Aorta (tissue), 5 donors: ENCODE measurements at places on chromosomes 12 and 14. TPM values are rescaled to one million over a fixed set of nuclear protein-coding genes. Genes with fewer than 3 reads are reported as not detected.

- no peaks in the 10 kb centered on the region for H3K4me1 ChIP-seq
- H3K27me3 ChIP-seq: no peaks in the 10 kb centered on the region
- no peak within 1 kb of the TSS for H3K4me3 ChIP-seq
- H3K27ac ChIP-seq: no peak within 1 kb of the TSS
- no peaks in the 10 kb centered on the region for H3K36me3 ChIP-seq
Observed at GRCh38 chr12:53207042-53207441, at the start of gene ITGB7. Gene ITGB7, minus strand, starts transcription at chr12:53207251. Its CDS starts 6,808 bp downstream, at chr12:53200443.

DNA sequence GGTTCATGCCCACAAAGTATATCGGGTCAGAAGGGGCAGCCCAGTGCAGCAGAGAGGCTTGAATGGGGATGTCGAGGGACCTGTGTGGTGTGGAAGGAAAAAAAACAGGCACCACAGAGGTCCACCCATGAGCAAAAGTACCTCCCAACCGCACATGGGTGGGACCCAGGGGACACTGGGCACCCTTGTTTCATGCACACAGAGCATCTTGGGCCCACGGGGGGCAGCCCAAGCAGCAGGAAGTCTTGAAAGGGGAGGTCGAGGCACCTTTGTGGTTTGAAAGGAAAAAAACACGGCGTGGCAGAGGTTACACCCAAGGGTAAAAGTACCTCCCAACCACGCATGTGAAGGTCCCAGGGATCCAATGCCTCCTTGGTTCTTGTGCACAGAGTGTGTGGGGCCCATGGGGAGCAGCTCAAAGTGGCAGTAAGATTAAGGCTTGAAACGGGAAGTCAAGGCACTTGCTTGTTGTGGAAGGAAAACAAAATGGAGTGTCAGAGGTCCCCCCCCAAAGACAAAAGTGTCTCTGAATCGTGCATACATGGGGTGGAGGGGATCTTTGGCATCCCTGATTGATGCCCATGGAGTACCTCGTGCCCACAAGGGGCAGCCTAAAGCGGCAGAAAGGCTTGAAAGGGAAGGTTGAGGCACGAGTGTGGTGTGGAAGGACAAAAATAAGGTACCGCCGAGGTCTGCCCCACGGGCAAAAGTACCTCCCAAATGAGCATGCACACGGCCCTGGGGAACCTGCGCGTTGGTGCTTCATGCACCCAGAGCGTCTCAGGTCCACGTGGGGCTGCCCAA, 575.5 kb downstream of the ALG10 start:
- DNase-seq: no peak
- H3K4me1 ChIP-seq: no peaks in the 10 kb centered on the region
- H3K27ac ChIP-seq: no peak overlapping the region
- H3K36me3 ChIP-seq: no peaks in the 10 kb centered on the region

DNA sequence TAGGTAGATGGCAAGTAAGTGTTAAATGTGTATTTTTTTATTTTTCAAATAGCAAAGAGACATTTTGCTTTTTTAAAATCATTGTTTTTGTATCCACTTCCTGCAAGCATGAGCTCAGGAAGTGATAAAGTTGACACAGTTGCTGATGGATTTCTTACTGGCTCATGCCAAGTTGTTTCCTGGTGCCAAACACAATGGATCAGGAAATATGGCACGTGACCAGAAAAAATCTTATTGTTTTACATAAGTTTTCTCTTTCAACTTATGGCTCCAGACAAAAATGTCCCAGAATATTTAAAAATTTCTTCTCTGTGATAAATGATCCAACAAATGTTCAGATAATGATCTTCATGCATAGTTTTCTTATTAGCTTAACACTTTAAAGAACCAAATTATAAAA, 1279.1 kb upstream of the FLRT2 start:
- no peaks in the 10 kb centered on the region for H3K36me3 ChIP-seq
- no peaks in the 10 kb centered on the region for H3K4me1 ChIP-seq
- no peak overlapping the region for H3K27ac ChIP-seq

Gene MGP
- total RNA-seq: 7,115 TPM

DNA sequence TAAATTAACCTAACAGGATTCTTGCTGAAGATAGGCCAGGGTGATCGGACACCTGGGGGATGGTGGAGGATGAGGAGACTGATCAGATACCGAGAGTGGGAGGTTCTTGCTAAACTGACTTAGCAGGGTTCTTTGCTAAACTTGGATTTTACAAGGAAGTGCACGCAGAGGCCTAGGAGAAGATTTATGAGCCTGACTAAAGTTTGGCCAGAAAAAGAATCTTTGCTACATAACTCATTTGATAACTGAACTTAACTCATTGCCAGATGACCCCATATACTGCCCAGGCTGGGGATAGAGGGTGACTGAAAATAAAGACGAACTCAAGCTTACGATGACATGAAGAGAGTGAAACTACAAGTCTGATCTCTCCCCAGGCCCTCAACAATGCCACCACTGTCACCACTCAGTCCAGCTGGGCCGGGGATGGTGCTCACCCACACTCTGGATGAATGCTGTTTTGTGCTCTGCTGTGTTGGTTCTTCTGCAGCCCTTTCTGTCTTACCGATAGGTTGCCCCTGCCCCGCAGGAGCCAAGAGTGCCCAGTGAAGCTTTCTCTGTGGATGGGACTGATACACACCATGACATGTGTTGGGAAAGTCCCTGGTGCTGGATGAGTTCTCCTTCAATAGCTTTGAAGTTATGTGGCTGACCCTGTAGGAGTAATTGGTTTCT, 29.0 kb downstream of the PPFIBP1 start:
- H3K4me1 ChIP-seq: peaks cover 15% of the 10 kb centered on the region
- H3K27me3 ChIP-seq: no peaks in the 10 kb centered on the region
- DNase-seq: no peak
- no peaks in the 10 kb centered on the region for H3K36me3 ChIP-seq

DNA sequence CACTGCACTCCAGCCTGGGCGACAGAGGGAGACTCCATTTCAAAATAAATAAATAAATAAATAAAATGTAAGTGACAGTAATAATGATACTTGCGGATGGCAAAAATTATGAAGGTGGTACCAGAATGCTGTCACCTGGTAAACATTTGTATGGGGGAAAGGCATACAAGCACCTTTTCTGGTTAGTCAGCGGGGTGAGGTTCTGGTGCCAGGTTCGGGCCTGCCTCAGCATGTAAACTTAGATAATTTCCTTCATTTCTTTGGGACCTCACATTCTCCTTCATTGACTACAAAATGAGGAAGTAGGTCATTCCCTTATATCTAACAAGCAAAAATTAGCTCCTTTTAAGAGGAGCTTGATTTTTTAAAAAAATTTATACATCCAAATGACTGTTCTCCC, 10.8 kb downstream of the VTI1B start:
- H3K4me3 ChIP-seq: no peak overlapping the region
- no peaks in the 10 kb centered on the region for H3K4me1 ChIP-seq
- H3K36me3 ChIP-seq: no peaks in the 10 kb centered on the region
- no peaks in the 10 kb centered on the region for H3K27me3 ChIP-seq

Gene RAD9B
- 2.2 TPM for total RNA-seq

DNA sequence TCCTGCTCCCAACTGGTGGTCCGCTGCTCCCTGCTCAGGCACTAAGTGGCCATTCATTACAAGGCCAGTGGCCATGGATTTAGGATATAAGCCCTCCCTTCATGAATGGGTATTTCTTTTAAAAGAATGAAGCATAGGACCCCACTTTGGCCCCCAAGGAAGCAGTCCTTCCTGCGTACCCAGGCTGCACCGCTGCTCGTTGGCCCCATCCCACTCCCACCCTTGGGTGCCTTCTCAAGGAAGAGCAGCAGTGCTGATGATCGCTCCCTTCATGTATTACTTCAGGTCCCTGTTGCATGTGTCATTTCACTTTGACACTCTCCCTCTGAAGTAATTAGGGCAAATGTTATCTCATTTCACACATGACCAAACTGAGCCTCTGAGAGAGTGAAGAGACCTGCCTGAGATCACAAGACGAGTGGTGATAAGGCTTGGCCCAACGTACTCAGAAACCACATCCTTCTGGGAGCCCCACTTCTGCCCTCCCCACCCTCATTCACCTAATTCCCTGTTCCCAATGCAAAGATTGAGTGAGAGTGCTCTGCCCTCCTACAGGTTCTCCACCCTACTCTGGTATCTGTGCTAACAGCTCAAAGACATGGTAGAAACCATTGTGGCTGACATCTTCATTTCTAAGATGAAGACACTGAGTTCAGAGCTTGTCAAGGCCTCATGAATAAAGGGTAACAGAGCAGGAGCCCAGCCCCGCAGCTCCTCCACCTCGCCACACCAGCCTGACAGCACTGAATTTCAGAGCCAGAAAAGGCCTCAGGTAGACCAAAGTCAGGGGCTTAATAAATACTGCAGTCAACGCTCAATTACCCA, 10.3 kb upstream of the KRT2 start:
- H3K27ac ChIP-seq: no peak overlapping the region
- H3K4me1 ChIP-seq: no peaks in the 10 kb centered on the region
- no peaks in the 10 kb centered on the region for H3K36me3 ChIP-seq
- DNase-seq: no peak

Gene MIP
- total RNA-seq: not detected

Gene AQP6
- not detected for total RNA-seq

DNA sequence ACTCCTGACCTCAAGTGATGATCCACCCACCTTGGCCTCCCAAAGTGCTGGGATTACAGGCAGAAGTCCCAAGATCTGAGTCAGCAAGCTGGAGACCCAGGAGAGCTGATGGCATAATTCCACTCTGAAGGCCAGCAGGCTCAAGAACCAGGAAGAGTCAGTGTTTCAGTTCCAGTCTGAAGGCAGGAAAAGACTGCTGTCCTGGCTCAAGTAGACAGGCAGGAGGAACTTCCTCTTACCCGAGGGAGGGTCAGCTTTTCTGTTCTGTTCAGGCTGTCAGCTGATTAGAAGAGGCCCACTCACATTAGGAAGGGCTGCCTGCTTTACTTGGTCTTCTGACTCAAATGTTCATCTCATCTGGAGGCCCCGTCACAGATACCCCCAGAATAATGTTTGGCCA, 206.0 kb upstream of the MYL2 start:
- no peak overlapping the region for H3K4me3 ChIP-seq
- H3K36me3 ChIP-seq: no peaks in the 10 kb centered on the region
- no peaks in the 10 kb centered on the region for H3K27me3 ChIP-seq

DNA sequence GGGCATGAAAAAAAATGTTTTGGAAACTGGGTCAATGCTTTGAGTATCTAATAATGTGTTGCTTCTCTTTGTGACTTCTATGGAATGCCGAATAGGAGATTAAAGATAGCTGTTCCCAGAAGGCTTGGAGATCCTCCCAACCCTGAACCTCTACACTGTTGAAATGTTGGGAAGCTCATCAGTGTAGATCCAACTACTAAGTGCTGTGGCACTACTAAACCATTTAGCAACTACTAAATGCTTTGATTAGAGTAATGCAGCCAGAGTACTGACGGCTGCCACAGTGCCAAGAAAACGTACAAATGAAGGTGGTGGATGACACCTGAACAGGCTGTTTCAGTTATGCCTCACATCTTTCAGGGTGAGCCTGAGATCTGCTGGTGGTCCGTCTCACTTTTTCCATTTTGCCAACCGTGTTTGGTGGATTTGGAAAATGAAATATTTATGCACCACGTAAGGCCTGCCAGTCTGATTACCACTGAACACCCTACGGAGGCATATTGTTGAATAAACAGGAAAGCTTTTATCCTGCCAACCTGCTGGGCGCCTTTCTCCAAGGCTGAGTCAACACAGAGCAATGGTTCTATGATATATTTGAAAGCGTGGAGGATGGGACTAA, 938.0 kb upstream of the FLRT2 start:
- no peaks in the 10 kb centered on the region for H3K36me3 ChIP-seq
- no peak overlapping the region for H3K27ac ChIP-seq
- H3K4me1 ChIP-seq: no peaks in the 10 kb centered on the region
- H3K27me3 ChIP-seq: no peaks in the 10 kb centered on the region
- no peak for DNase-seq

- no peaks in the 10 kb centered on the region for H3K4me1 ChIP-seq
- no peak overlapping the region for H3K4me3 ChIP-seq
- H3K27me3 ChIP-seq: no peaks in the 10 kb centered on the region
- DNase-seq: peak; percentile 87
Observed at GRCh38 chr12:57765003-57765697, 1.7 kb downstream of the CYP27B1 start.

GRCh38 chr12:25615119-25615518, 62.0 kb upstream of the LMNTD1 start:
- H3K36me3 ChIP-seq: no peaks in the 10 kb centered on the region
- no peaks in the 10 kb centered on the region for H3K27me3 ChIP-seq
- peak; percentile 63 for DNase-seq
- no peaks in the 10 kb centered on the region for H3K4me1 ChIP-seq
- H3K27ac ChIP-seq: no peak overlapping the region

GRCh38 chr12:57241402-57242310, 9.3 kb downstream of the STAC3 start:
- no peaks in the 10 kb centered on the region for H3K4me1 ChIP-seq
- H3K36me3 ChIP-seq: no peaks in the 10 kb centered on the region
- no peak overlapping the region for H3K27ac ChIP-seq
- peak; percentile 74 for DNase-seq
- H3K27me3 ChIP-seq: no peaks in the 10 kb centered on the region
- no peak overlapping the region for H3K4me3 ChIP-seq

DNA sequence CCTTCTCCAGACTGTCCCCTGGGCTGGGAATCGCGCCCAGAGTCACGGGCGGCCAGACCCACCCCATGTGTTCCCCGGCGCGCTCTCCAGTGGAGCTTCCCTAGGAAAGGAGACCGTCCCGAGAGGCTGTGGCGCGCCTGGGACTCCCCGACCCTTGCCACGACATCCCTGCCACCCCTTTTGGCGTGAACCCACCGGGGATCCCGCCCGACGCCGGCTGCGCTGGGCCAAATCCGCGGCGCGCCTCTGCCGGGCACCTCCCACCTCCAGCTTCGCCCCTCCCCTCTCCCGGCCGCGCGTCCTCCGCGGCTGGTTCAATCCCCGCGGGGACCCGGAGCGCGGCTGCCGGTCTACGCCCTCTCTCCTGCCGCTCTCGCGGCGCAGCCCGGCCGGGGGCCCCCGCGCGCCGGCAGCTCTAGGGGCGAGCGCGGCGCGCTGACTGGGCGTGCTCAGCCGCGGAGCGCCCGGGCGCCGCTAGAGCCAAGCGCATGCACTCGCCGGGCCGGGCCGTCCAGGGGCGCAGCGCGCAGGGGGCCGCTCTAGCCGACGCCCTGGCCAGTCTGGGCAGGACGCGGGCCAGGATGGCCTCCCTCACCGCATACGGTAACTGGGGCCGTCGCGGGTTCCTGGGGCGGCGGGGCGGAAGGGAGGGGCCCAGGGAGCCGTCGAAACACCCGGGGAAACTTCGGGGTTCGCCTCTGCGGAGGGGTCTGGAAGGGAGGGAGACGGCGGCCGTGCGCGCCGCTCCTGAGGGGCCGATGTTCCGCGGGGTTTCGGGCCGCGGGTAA, 77.4 kb upstream of the ANO4 start:
- H3K4me1 ChIP-seq: no peaks in the 10 kb centered on the region
- no peak overlapping the region for H3K4me3 ChIP-seq
- H3K27ac ChIP-seq: no peak overlapping the region
- no peaks in the 10 kb centered on the region for H3K36me3 ChIP-seq
- H3K27me3 ChIP-seq: no peaks in the 10 kb centered on the region
- DNase-seq: peak; percentile 72

DNA sequence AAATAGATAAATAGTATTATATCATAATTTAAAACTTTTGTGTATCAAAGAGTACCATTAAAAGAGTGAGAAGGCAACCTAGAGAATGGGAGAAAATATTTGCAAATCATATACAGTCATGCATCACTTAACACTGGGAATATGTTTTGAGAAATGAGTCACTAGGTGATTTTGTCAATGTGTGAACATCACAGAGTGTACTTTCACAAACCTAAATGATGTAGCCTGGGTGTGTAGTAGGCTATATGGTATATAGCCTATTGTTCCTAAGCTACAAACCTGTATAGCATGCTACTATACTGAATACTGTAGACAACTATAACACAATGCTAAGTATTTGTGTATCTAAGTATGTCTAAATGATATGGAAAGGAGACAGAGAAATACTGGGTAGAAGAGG, 48.0 kb upstream of the ARID2 start:
- no peaks in the 10 kb centered on the region for H3K27me3 ChIP-seq
- no peak for DNase-seq
- H3K4me3 ChIP-seq: no peak overlapping the region
- no peaks in the 10 kb centered on the region for H3K36me3 ChIP-seq
- no peaks in the 10 kb centered on the region for H3K4me1 ChIP-seq

Gene TXNDC16
- total RNA-seq: 10.7 TPM

Gene OR4N2
- total RNA-seq: not detected
